ENCODE measurements at places on chromosomes 3 and 15. TPM values are rescaled to one million over a fixed set of nuclear protein-coding genes. Genes with fewer than 3 reads are reported as not detected.

Gene LEKR1
- 4.0 TPM for total RNA-seq

Gene RBMS3
- total RNA-seq: 62.8 TPM

Gene LYZL4
- not detected for total RNA-seq

Gene CHRD
- 32.6 TPM for total RNA-seq

Gene NR2E3
- 1.2 TPM for total RNA-seq

Gene SEMA6D
- total RNA-seq: 40.2 TPM

Gene TMEM207
- total RNA-seq: 12.2 TPM

Gene PLA2G4D
- not detected for total RNA-seq

Gene ARHGAP31
- 16.4 TPM for total RNA-seq

Gene ISL2
- 0.29 TPM for total RNA-seq

Gene TRIM71
- 6.9 TPM for total RNA-seq

Data from metanephros (tissue), 2 donors.